NCI-H2029 treated with DMSO at 0.1 percent for 48 hours (cell line): ENCODE measurements at places on chromosomes 11 and 22.

DNA sequence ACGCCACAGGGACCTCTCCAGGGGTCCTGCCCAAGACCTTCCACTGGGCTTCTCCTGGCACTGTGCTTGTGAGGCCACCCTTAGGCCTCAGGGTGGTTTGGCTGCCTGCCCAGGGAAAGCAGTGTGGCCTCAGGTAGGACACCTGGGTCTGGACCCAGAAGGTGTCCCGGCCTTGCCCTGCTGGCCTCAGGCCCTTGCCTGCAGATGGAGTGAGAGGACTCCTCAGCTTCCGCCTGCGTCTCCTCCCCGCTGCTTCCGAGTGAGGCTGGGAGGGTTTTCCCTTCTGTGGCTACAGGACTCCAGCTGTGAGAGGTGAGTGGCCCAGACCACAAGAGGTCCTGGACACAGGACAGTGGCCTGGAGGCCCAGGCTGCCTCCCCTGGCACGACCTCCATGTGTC is 60.4 kb downstream of the WNT7B start:
- no peak for DNase-seq

DNA sequence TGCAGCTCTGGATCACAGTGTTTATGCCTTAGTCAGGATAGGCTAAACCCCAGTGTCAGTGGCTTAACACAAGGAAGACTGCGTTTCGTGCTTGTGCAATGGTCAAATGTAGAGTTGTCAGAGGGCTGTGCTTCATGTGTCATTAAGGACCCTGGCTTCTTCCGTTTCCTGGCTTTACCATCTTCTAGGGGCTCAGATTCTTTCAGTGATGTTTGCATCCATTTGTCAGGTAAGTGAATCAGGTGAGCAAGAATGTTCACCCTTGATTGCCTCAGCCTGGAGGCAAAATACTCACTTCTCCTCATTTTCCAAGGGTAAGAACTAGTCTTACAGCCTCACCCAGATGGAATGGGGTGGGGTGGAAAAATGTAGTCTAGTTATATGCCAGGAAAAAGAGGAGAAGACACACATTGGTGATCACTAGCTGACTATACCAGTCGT is 20.5 kb upstream of the AMOTL1 start:
- no peak for DNase-seq

DNA sequence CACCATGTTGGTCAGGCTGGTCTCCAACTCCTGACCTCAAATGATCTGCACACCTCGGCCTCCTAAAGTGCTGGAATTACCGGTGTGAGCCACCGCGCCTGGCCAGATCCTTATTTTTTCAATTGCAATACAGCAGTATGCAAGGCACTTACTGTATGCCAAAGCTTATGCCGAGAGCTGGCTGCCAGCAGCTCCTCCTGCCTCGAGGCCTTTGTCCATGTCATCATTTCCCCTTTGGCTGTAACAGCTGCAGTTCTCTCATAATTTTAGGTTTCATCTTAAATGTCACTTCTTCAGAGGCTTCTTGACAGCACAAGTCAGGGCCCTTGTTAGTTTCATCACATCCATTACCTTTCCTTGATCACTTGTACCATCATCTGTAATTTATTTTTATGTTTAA is 1.5 kb upstream of the SREBF2 start:
- DNase-seq: no peak

GRCh38 chr22:48884324-48884723 is 943.3 kb downstream of the BRD1 start:
- no peak for DNase-seq

- DNase-seq: no peak
Measured at GRCh38 chr11:122399375-122399774, 256.1 kb upstream of the UBASH3B start.
